Endodermal cell (in vitro differentiated cells): ENCODE measurements at places on chromosomes 2 and 18. TPM values are rescaled to one million over a fixed set of nuclear protein-coding genes. Genes with fewer than 3 reads are reported as not detected.
A peak's percentile ranks its signal among the peaks of the same experiment; 100 is the strongest.

DNA sequence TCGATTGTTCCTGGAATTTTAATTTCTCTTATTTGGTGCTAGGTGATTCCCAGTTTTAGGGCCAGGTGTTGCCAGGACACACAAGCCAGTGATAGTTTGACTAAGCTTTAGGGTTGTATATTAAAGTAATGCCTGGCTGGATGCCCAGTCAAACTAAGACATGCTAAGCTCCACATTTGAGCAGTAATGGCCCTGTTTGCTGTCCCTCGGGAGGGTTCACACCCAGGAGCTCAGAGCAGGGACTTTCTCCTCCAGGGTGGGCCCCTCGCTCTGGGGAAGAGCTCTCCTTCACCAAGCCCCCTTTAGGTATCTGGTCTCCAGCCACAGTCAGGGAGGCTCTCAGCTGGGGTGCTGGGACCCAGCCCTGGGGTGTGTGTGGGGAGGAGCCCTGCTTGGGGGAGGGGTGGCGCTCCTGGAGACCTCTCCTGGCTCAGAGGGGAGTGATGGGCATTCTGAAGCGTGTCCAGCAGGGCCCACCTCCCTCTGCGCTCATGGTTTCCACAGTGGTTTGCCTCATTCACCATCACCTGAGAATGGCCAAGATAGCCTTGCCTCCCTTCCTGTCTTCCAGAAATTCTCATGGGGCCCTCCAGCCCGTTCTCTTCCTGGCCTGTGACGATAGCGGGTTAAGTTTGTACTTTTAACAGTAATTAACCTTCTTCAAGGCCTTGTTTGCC is 31.7 kb downstream of the INPP4A start:
- DNase-seq, result no peak

Gene IL18R1
- 2.4 to 9.2 TPM (median 4.5 TPM) in 3 replicates for total RNA-seq

- peak; percentile 85 for DNase-seq
Measured at GRCh38 chr2:159982270-159982669, 80.1 kb downstream of the PLA2R1 start.

- DNase-seq, result no peak
Measured at GRCh38 chr2:232351686-232352510, 26.7 kb upstream of the ALPP start.

Gene SP140
- 0.32 TPM in 1 of 2 replicates, not detected in the other for total RNA-seq

DNA sequence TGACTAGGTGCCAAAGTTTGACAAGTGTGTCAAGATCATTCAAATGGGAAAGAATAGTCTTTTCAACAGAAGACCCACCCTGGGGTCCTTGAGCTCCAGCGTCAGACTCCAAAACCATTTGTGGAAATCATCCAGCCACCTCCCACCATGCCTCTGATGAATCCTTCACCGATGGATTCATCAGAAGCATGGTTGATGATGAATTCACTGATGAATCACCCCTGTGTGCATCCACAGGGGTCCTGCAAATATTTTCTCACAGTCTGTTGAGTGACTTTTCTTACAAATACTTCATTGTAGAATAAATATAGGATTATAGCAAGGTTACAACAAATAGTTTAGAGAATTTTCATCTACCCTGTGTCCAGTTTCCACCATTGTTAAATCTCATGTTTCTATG is 4.3 kb downstream of the UGT1A9 start:
- no peak for DNase-seq

DNA sequence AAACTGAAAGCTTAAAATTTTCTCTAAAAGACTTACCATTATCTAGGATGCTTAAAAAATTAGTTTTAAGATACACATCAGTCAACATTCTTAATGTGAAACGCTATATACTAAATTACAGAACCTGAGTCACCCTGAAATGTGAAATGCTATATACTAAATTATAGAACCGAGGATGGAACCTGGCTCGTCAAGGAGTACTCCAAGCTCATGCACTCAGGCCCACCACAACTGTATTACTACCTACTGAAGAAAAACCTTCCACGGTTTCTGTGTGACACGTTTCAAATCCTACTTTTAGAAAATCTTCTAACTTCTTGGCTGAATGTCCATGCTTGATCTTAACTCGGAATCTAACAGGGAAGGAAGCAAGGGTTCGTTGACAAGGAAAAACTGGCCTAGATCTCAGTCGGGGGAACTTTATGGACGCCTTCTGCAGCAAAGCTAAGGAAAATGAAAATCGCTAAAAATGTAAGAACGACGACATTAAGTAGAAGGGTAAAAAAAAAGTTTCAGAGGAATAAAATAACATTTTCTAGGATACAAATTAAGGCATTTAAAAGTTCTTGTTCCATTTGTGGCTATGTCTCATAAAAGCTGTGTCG is 1.4 kb downstream of the PRKD3 start:
- no peak for DNase-seq

Gene REG3A
- not detected in 2 replicates for total RNA-seq

GRCh38 chr18:67363694-67364093 is 152.8 kb downstream of the DSEL start:
- no peak for DNase-seq

- DNase-seq, result no peak
Measured at GRCh38 chr2:145302886-145303285, 783.0 kb upstream of the ZEB2 start.

DNA sequence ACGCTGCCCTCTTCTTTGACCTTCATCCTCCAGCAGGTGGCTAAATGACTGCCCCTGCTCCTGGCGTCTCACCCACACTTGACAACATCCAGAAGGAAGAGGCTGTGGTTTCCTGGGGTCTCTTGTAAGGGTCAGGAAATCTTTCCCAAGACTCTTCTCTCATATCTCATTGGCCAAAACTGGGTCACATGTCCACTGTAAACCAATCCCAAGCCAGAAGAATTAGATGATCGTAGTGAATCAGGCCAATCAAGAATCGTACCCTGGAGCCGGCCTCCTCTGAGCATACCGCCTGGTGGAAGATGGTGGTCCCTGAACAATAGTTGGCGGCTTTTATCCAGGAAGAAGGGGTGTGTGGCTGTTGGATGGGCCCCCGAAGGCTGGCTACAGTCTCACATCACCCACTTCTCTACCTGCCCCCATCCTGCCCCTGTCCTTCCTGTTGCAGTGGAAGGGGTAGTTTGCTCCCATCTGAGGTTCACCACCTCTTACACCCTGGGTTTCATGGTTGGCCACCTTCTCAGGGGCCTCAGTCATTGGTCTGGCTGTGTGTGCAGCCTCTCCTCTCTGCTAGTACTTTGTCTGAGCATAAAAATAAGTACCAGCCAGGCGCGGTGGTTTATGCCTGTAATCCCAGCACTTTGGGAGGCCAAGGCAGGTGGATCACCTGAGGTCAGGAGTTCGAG is 3.8 kb downstream of the SAG start:
- no peak for DNase-seq

- DNase-seq, result no peak
Measured at GRCh38 chr2:36140391-36140790, 215.2 kb upstream of the CRIM1 start.

- no peak for DNase-seq
Measured at GRCh38 chr2:207086136-207086535, 79.6 kb downstream of the KLF7 start.

DNA sequence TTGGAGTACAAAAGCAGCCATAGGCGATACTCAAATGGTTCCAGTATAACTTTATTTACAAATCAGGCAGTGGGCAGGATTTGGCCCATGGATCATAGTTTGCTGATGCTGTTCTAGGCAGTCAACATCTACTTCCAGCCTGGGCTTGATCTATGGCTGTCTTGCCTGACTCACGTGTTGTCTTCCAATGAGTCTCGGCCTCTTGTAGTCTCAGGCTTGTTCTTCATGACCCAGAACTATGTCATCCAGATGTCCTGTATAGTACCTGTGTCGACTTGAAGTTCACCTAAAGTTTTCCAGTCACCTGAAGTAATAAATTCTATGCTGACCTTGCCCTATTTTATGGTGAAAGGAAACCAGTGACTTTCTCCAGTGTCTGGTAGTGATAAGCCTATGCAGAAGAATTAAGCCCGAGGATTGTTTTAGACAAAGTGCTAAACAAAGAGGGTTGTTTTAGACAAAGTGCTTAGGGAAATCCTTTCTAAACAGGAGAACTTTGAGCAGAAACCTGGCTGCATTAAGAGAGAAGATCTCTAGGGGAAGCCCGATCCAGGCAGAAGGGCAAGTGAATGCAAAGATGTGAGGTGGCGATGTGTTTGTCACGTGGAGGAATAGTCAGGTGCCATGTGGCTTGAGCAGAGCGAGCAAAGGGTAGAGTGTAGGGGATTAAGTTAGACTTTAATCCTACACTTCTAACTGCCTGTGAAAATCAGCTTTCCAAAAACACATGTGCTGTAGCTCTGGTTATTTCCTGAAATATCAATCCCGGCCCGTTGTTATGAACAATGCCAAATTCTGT is 8.5 kb upstream of the THNSL2 start:
- no peak for DNase-seq

DNA sequence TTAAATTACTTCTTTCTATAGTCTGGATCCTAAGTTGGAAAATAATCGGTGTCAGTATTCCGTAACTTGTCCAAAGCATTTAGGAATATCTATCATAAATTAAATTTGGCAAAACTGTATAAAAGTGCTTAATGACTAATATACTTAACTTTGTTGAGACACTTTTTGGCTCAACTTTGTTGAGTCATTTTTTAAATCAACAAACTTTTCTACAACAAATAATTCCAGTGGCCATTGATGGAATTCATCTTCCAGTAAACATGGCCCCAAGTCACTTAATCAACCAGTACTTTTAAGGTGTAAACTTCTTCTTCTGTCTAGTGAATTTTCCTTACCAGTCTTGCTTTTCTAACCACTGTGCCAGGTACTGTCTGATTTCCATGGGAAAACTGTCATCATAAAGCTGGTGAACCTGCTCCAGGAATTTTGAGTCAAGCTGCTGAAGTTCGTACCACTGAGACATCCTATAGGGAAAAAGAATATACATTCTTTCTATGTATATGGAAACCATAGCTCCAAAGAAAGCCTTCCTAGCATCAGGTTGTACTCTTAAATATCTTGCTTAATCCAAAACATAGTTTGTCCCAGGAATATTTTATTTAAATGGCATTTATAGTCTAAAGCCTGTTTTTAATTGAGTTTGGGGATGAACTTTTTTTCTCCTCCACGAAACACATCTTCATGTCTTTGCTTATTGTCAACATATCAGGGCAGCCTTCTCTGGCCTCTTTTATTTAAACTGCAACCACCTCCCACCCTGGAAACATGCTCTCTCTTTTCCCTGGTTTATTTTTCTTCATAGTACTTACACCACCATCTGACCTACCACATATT is 4.2 kb downstream of the STAT1 start:
- DNase-seq, result no peak

DNA sequence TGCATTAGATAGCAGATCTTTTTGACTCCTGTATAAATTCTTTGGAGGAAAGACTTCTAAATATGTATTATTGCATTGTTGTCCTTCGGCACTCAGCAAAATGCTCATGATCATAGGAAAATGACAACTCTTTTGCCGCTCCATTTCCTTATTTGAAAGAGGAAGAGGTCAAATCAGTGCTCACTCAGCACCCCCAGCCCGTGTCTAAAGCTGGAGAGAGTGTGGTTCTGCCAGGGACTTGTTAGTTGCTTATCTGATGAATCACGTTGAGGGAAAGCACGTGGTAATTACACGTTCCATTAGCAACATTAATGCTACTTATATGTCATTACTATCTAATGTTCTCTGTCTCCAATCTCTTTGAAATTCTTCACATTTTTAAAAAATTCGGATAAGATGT is 46.0 kb upstream of the MBP start:
- DNase-seq, result no peak

DNA sequence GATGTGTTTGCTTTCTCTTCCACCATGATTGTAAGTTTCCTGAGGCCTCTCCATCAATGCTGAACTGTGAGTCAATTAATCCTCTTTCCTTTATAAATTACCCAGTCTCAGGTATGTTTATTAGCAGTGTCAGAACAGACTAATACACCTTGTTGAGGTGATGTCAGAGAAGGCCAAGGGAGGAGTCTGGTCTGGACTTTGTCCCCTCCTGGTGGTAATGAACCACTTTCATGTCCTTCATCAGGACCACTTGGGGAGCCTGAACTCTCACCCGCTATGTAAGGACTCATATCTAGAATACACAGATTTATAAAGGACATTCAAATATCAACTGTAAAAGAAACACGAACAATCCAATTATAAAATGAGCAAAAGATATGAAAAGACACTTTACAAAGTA is 2.9 kb upstream of the CTAGE1 start:
- DNase-seq, result no peak

Gene PNPT1
- 38.5 and 42.1 TPM in 2 replicates for total RNA-seq

- no peak for DNase-seq
Measured at GRCh38 chr2:25619185-25619584, 54.2 kb downstream of the DTNB start.

- DNase-seq, result peak; percentile 95
Measured at GRCh38 chr2:205682239-205682970, at the start of gene NRP2. Gene NRP2, plus strand, starts transcription at chr2:205682501. Its CDS starts 790 bp downstream, at chr2:205683291.

DNA sequence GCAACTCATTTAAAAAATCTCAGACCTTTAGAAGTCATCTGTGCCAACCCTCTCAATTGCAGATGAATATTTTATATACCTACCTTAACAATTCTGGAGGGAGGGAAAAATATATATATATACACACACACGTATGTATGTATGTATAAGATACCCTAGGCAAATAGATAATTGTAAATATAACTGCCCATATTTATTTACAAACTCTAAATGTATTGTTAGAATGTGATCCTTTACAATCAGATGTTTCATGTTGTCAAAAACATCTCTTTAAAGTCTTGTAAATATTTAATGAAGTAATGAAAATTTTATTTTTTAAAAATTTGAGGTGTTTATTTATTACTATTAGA is 11.6 kb downstream of the ANKRD12 start:
- DNase-seq, result no peak

DNA sequence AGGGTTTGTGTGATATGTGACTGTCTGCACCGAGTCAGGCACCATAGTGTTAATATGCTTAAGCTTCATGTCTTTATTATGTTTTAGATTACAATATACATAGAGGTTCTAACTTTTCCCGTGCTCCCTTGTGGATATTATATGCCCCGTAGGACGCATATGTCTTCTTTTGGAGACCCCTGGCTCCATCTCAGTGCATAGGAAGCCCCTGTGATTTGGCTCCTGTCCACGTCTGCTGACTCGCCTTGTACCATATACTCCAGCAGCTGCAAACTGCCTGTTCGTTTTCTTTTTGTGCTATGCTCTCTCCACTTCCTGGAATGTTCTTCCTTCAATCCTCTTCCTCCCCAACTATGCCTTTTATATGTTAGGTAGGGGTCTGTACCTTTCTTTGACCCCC is 110.9 kb downstream of the PTRHD1 start:
- DNase-seq, result no peak

DNA sequence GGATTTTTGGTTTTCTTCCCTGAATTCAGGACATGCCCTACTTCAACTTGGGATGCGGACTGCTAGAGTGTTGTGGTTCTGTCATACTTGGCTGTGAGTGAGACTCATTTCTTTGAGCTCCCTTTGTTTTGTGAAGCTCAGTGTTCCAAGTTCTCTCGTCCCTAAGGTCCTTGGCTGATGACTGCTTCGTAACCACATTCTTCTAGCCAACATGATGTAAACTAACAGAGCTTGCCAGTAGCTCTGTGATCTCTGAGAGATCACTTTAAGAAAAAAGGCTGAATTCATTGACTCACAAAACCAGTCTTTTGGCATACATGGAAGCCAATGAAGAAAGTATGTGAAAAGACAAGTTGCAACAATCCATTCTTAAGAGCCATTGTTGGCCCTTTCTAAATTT is 96.9 kb upstream of the MSTN start:
- no peak for DNase-seq

- DNase-seq, result no peak
Measured at GRCh38 chr2:179005976-179006375, 44.0 kb downstream of the CCDC141 start.

Gene SKA1
- 35.9 to 70.6 TPM (median 70.0 TPM) in 3 replicates for total RNA-seq
